Stimulated activated CD4-positive, alpha-beta T cell treated with anti-CD3 and anti-CD28 coated beads, TNF-alpha, amount 100 ng/mL, for 4 hours (primary cell): ENCODE measurements at places on chromosomes 1 and 21.

- DNase-seq: no peak
These were observed 24.6 kb upstream of the RNF187 start for GRCh38 chr1:228462560-228462959.

GRCh38 chr1:205423814-205424399 is 2.1 kb upstream of the LEMD1 start:
- no peak for DNase-seq

- DNase-seq: no peak
These were observed 16.8 kb upstream of the RIPK4 start for GRCh38 chr21:41783476-41784180.

DNA sequence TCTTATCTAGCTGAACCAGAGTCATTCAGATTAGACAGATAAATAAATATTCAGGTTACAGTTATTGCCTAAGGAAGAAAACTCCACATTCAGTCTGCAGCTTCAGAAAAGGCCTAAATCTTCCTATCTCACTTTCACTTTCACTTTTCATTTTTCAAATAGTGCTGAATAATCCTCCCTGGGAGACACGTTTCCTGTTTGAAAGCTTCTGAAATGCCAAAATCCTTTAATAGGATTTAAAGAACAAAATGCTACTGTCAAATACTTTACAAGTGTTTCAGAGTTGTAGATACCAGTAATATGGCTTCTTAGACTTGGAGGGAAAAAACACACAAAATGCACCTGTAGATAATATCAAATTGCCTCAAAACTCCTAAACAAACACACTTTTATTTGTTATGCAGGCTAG is 3.9 kb downstream of the PSMB2 start:
- DNase-seq: no peak

DNA sequence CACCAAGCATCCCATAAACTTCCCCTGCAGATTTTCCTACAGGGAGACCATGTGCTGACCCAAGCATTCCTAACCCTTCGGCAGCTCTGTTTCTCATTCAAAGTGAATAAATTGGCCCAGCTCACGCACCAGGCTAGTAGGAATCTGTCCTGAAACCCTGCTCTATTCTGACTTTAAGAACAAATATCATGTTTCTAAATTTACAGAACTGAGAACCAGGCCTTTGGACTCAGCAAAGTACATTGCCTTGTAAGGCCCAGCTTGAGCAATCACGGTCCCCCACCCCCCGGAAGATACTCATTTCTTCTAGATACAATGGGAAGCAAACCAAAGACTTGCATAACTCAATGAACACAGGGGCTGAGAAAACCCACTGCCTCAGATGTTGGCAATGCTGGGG is 160.1 kb upstream of the NFIA start:
- DNase-seq: no peak

GRCh38 chr1:158649052-158649451 is 37.5 kb downstream of the SPTA1 start:
- DNase-seq: no peak

- no peak for DNase-seq
These were observed 28.9 kb upstream of the BTG2 start for GRCh38 chr1:203276408-203276807.

DNA sequence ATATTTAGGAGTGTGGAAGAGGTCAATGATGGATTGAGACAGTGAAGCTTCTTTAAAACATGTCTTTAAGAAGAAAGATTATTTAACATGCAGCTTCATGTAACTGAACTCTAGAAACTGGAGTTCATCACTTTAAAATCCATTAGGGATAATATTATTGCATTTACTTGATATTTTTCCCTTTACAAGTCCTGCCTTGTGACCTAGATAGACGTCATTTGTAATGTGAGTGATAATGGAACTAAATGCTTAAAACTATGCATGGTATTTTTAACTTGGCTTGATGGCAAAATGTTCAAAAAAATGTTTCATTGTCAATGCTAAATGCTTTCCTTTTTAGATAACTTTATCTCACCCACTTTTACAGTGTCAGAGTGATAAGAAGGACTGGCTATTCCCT is 723.7 kb downstream of the RWDD3 start:
- DNase-seq: no peak

DNA sequence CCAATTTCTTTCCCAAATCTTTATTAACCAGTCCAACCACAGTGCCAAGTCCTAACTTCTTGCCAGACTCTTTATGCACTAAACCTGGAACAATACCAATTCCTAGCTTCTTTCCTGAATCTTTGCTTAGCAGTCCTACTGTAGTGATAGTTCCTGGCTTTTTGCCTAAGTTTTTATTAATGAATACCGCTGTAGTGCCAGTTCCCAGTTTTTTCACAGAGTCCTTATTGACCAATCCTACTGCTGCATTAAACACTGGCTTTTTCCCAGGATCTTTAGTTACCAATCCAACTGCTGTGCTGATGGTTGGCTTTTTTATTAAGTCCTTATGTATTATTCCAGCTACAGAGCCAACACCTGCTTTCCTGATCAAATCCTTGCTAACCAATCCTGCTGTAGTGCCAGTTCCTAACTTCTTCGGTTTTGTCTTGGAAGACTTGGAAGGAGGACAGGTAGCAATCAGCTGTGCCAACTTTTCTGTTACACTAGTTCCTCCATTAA is 80.8 kb downstream of the ASH1L start:
- no peak for DNase-seq

- no peak for DNase-seq
These were observed 180.7 kb upstream of the SGIP1 start for GRCh38 chr1:66353257-66353656.

DNA sequence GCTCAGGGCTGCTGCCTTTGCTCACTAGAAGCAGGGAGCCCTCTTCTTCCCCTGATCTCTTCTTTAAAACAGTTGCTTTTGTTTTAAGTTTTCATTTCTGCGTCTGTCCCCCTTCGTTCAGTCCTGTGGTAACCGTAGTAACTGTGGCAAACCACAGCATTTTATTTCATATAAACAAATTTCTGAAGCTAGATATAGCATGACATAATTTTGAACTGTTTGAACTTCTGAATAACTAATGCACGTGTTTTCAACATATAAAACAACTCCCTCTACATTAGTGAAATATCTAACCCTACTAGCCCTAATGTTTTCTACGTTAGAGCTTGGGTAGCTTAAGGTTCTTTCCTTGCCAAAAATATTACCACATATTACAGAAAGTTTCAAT is 104.6 kb downstream of the DISP1 start:
- DNase-seq: no peak

GRCh38 chr1:34884961-34885360 is 25.4 kb upstream of the SMIM12 start:
- DNase-seq: no peak

GRCh38 chr1:19799230-19800075 is at the start of gene TMCO4:
TSS of gene TMCO4 (minus strand) at chr1:19799916. CDS start at chr1:19780758, 19,158 bp downstream.
- peak; percentile 49 for DNase-seq

DNA sequence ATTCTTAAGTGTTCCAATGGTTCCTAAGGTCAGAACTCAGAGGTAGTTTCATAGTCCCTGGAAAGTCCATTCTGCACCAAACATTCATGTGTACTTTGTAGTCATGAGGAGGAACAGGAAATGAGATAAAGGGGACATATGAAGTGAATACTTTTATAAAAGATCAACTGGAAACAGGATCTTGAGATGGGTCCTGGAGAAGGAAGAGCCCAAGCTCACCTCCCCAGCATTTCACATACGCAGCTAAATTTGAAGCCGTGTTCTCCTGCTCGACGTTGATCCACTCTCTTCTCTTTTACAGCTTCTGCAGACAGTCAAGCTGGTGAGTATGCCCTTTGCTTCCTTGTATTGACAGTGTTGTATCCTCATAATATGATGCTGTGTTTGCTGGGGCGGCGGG is 429 bp downstream of the FCGR2A start:
- no peak for DNase-seq

GRCh38 chr1:161226759-161227158 is 899 bp downstream of the TOMM40L start:
- DNase-seq: no peak

- DNase-seq: no peak
These were observed 1440.3 kb downstream of the NCAM2 start for GRCh38 chr21:22438428-22439086.

DNA sequence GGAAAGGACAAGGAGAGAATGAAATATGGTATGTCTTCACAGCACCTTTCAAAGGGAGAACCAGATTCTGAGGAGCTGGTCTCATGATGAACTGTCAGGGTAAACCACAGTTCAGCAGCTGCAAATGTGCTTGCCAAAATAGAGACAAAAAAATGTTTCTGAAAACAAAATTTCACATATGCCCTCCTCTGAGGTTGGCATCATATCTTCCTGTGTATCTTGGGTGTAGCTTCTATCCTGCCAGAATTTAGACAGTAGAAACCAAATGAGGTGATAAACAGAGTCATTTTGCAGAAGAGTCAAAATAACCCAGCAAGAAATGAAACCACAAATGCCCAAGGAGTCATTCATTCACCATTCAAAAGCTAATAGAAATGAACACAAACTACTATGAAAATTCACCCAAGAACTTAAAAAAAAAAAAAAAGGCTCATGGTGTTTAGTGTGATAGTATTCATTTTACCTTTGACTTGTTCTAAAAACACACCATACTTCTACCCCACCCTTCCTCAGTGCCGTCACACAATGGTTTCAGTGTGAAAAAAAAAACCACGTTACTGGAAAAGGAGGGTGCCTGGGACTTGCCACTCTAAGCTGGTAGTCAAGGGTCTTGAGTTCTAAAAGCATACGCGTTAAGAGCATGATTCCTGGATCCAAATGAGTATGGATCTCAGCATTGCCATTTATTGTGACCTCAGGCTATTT is 18.5 kb downstream of the SELL start:
- DNase-seq: no peak

DNA sequence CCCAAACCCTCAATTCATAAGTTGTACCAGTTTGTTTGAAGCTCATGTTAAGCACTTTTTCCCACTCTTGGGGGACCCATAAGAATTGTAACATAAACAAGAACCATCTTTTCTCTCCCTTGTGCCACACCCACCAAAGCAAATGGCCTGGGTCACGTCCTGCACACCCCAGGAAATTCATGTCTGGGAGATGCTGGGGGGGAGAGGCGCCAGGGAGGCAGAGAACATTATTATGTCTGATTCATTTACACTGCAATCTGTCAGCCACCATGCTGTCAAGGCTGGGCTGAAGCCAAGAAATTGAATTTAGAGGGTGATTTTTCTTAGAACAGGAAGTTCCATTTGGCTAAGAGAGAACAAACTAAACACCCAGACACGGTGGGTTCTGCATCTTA is 37.2 kb upstream of the IPO9 start:
- no peak for DNase-seq

DNA sequence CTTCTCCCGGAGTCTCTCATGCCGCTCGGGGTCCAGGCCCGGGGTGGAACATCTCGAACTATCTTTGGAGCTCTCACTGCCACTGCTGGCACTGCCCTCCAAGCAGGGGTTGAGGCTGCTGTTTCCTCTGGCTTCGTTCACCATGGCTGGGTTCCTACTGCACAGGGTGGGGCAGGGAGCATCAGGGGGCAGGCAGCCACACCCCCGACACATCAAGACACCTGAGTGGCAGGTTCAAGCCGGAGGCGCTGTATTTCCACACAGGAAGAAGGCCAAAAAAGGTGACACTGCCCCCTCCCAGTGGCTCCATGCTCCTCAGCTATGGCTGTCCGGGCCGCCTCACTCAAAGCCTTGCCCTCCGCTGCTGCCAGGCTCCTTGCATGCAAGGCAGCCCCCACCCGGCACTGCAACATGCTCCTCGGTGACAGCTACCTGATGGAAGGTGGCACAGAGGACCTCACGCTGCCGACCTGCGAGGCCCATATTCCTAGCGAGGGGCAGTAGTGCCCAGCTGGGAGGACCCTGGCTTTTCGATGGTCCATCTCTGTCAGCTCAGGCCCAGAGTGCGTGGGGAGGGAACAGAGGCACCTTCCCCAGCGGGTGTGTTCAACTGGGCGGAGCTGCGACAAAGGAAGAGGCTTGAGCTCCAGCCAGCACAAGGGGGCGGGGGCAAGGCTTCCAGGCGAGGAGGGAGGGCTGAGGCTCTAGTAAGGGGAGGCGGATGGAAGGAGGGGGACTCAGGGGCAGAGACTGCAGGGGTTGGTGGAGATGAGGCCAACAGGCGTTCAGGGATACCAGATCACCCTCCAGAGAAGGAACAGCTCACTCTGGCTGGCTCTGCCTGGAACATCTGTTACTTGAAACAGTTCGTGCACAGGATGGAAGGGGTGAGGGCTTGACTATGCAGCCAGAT is 2.5 kb downstream of the MTHFR start:
- peak; percentile 44 for DNase-seq

DNA sequence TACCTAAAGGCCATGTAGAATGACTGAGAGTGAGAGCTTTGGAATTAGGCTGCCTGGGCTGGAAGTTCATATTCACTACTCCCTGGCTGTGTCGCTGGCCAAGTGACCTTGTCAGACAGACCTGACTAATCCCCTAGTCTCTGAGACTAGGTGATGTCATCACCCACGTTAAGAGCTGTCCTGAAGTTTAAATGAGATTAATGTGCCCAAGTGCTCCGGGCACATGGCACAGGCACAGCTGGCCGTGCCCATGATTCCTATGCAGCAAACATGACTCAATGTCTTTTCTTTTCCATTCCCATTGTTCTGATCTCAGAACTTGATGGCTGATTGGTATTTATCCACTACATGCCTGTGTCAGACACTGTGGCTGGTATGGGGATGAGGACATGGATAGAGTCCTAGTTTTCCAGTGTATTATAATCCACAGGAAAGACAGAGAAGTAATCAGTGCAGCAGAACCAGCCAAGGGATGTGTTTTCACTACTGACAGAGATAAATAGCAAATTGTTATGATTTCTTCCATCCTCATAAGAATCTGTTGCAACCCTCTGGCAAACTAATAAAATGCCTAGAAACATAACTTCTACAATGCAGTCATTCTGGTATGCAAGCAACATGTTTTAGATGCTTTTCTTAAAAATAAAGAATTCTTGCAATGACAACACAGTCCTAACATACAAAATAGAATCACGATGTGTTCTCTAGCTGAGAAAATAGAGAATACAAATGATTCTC is 180.9 kb downstream of the PCP4 start:
- DNase-seq: no peak

DNA sequence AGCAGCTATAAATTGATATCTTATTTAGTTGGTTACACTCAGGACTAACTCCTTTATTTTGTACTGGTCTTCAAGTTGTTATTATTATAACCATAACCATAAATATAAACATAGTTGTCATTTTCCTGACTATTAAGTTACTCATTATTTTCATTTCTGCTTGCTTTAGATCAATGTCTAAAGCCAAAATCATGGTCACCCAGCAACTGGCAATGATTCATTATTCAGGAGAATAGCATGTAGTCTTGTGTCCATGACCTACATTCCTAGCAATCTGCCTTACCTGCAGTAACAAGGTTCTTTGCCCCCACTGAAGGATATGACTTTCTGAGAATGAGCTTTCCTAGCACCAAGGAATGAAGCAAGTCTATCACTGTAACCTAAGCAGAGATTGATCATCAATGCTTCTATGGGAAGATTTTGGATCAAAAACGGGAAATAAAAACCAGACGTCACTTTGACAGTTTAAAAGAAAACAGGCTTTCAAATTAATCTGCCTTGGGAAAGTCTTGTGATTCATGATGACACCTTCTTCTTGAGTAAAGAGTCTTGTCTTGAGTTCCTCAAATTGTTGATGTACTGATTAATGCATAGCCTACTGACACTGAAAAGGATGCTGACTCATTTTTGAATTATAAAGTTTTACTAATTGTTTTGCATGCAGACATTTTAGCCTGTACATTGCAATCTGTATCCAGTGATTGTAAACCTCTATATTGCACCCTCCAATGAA is 203.3 kb upstream of the IVNS1ABP start:
- no peak for DNase-seq
